Dermis blood vessel endothelial cell (primary cell): ENCODE measurements at places on chromosomes 3 and 15.

GRCh38 chr3:185843126-185843525 is 18.3 kb upstream of the IGF2BP2 start:
- DNase-seq = no peak

GRCh38 chr3:47989981-47990440 is 26.2 kb downstream of the MAP4 start:
- DNase-seq = peak; percentile 96

DNA sequence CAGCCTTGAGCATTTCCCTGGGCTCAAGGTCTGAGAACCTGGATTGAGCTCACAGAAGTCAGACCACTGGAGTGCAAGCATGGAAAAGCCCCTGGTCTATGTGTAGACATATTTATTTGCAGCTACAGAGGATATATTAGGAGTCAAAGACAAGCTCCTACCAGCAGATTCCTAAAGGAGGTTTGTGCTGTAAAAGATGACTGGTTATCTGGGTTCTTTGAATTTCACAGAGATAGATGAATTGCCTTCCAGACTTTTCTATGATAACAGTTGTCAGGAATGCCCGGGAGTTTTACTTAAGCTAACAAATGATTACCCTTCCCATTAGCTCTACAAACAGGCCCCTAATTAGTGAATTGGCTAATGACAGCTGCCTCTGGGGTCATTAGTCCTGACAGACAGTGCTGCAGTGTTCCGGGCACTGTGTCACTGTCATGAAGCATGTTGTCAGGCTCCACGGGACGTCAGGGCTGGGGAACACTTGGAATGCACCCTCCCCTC is 48.8 kb upstream of the PLXNA1 start:
- DNase-seq = no peak

GRCh38 chr3:128617270-128617556 is 33.4 kb downstream of the RPN1 start:
- no peak for DNase-seq

DNA sequence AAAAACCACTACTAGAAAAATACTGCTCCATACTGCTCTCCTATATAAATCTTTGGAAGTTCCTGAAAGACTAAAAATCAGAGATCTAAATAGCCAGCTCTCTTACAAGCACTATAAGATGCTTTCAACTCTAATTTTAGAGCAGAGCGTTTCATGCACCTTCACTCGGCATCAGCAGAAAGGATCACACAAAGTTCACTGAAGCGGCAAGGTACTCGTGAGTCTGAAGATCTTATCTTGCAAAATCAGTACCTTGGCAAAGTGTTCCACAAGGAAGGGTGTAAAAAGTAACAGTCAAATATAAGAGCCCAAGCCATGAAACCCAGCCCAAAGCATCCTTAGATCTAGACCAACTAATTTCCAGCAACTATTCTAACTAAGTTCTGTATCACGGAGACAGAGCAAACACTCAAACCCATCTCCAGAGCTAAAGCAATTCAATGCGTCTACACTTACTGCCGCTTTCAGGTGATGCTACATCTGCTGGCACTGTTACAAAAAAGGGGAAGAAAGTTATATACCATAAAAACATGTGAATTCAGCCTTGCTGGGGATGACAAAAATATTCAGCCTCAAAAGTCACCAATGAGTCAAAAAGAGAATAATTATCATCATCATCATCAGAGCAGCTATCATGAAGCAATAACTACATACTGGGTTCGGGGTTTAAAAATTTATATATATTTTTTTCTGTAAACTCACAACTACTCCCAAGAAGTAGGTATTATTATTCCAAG is 16.3 kb downstream of the VPS39 start:
- no peak for DNase-seq

DNA sequence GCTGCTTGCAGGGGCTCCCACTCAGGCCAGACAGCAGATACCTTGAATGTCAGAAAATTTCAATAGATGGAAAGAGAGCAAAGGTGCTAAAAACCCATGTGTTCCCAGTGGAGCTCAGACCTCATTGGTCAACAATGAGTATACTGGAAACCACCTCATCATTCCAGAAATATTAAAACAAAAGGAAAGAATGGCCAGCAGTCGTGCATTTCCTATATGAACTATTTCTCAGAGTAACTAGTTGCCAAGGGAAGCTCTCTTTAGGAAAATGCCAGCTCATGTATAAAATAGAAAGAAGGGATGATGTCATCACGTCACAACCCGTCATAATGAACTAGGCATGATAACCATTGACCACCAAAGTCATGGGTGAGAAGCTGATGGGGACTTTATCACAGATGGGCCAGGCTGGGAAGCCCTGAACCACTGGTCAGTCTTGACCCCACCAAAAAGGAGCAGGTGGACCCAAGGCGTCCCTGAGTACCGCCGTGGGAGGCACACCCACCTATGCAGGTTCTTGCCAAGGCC is 17.5 kb downstream of the DNAJB8 start:
- DNase-seq = peak; percentile 53

GRCh38 chr3:127754411-127755304 is 67.7 kb downstream of the MGLL start:
- no peak for DNase-seq

DNA sequence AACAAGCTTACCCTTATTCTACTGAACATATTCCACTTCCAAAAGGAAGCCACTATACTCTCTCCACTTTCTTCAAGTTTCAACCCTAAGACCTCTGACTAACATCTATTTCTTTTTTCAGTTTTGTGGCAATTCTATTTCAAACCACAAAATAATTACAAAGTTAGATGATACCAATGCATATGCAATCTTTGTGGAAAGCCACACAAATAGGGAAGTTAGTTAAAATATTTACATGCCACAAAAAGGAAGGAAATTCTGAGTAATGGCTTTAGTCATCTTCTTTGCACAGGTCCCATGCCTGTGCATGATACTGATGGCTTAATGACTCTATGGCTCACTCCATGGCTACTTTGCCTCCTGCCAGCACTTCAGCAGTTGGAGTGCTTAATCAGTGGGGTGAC is 57.0 kb upstream of the MCTP2 start:
- DNase-seq = no peak

- no peak for DNase-seq
These were observed 11.1 kb downstream of the IGF2BP2 start for GRCh38 chr3:185813691-185814215.

DNA sequence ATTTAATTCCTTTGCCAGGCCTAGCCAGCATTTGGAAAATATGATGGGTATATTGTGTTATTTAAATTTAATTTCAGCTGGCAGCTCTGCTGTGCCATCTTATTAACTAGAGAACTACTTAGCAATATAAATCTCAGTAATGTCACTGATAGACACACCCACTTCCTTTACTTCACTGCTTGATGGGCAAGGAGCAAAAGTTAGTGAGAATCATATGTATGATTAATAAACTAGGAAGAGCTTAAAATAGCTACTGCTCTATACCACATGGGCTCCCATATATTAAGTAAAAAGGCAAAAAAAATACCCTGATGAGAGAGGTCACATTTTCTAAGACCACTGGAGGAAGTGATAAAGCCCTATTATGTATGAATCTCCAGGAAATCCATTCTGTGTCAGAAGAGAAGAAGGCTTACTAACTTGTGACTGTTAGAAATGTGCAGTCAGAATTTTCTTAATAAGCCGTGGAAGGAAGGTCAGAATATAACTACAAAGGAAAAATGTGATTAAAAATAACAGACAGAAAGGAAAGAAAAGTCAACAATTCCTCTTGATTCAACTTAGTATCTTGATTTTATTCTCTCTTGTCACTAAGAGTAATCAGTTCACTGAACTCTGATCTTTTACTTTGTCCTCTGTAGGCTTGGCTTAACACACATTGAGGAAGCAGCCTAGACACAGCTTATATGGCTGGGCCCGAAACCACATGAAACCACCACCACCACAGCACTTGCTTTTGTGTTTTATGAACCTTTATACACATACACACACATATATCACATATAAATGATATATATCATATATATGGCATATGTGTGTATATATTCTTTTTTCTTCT is 1233.9 kb upstream of the ALCAM start:
- DNase-seq = peak; percentile 53

GRCh38 chr15:61558172-61559136 is 329.4 kb upstream of the RORA start:
- no peak for DNase-seq

GRCh38 chr3:64541803-64542202 is 146.0 kb downstream of the ADAMTS9 start:
- DNase-seq = no peak

DNA sequence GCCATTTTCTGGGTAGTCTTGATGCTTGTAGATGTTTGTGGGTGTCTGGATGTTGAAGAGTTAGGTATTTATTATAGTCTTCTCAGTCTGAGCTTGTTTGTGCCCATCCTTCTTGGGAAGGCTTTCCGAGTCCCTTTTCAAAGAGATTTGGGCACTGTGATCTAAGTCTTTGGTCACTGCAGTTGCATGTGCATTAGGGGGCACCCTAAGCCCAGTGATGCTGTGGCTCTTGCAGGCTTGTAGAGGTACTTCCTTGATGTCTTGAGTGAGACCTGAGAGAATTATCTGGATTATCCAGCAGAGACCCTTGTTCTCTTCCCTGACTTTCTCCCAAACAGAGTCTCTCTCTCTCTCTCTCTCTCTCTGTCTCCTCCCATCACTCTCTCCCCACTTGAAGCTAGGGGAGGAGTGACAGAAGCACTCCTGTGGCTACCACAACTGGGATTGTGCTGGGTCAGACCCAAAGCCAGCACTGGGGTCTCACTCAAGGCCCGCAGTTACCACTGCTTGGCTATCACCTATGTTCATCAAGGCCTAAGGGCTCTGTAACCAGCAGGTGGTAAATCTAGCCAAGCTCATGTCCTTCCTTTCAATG is 68.5 kb downstream of the TMCO5A start:
- peak; percentile 88 for DNase-seq

DNA sequence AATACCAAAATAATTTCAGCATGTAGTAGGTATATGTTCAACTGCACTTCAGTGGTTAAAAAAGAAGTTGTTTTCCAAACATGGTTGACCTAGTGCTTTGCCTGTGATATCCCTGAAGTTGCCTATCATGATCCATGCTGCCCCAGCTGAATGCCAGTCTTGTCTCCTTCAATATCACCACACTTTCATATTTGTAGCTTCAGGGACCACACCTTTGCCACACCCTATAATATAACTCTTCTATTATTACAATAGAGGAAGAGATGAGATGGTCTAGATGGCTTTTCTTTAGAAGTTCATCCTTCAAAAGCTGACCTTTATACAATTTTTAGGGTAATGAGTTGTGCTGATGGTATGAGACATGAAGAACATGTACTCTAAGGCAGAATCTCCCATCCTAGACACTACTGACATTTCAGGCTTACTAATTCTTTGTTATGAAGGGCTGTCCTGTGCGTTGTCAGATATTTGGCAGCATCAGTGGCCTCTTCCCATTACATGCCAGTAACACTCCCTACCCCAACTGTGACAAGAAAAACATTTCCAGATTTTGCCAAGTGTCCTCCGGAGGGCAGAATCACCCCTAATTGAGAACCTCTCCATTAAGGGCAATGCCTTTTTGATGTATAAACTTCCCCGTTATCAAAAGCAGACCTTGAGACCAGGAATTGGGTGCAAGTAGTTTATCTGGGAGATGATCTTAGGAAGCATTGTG is 76.2 kb upstream of the PLCL2 start:
- no peak for DNase-seq

- no peak for DNase-seq
These were observed 104.0 kb upstream of the MYRIP start for GRCh38 chr3:39705351-39705900.

DNA sequence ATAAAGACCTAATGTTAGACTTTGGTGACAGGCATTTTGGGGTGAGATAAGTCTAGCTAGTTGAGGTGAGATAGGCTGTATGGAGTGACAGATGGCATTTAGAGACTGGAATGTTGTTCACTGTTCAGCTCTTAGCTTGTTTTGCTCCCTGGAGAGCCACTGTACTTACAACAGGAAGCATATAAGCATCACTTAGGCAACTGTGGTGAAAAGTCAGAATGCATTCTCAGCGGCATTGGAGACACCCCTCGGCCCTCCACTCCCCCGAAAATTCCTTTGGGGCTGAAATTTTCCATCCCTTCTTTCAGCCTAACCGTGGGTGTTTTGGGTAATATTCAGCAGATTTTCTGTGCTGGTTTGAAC is 73.4 kb downstream of the SLCO3A1 start:
- no peak for DNase-seq

GRCh38 chr3:143427631-143428030 is 308.1 kb downstream of the CHST2 start:
- no peak for DNase-seq

DNA sequence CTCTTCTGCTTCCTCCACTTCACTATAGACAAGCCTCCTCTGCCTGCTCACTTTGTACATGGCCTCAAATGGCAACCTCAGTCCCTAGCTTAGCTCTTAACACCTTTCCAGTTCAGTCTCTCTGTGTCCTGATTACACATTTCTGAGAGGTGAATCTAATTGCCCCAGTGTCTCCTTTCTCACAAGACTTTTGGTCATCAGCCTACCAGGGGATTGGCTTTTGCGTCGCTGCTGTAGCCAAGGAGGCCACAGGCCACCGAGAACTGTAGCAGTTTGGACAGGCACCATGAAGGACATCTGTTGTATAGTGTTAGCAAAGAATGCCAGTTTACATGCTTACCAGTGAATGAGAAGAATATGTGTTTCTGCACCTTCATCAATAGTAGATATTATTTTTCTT is 8.5 kb downstream of the IREB2 start:
- no peak for DNase-seq

DNA sequence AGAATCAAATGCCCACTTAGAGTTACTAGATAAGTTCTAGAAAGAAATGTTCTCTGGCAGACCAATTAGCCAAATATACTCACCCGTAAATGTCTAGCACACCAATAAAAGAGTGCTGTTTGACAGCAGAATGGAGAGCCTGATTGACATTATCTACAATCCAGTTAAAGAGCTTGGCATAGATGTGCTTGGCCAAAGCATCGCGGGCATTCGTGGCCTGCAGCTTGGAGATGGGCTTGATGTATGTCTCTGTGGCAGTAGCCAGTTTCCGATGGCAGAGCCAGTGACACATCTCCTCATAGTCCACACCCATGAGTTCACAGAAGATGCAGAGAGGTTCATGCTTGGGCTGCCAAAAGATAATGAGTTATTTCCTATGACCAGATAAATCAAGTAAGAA is 101.5 kb upstream of the MYO5C start:
- no peak for DNase-seq
